Stimulated activated CD8-positive, alpha-beta memory T cell treated with anti-CD3 and anti-CD28 coated beads, Interleukin-4, amount 100 ng/mL, for 1 hour (primary cell): ENCODE measurements at places on chromosomes 4 and X.

DNA sequence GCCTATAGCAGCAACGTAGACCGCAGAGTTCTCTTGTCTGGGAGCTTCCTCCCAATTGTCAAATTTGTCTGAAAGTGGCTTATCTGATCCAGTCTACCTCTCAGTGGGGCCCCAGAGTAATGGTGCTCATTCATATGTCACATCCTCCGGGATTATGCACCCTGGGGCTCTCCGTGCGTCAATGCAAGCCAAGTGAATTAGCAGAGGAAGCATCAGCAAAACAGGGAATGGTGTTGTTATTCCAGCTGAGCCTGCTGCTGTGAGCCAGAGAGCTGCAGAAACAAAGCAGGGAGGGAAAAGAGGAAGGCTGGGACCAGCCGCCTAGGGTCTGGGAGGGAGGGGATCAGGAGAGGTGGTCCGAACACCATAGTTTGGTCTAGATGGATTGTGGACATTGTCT, 95.2 kb downstream of the CLNK start:
- no peak for DNase-seq

- no peak for DNase-seq
Measured at GRCh38 chr4:152207378-152207720, 328.5 kb downstream of the FBXW7 start.

GRCh38 chr4:13108096-13108495, 376.0 kb downstream of the RAB28 start:
- DNase-seq: no peak

GRCh38 chr4:8224975-8225625, 26.0 kb downstream of the SH3TC1 start:
- DNase-seq: no peak

GRCh38 chrX:140912606-140913005, 89.8 kb upstream of the SPANXB1 start:
- no peak for DNase-seq

- no peak for DNase-seq
Measured at GRCh38 chr4:181957088-181957487, 286.1 kb upstream of the TENM3 start.

- DNase-seq: no peak
Measured at GRCh38 chr4:169682372-169683047, 62.1 kb downstream of the CLCN3 start.

GRCh38 chrX:19446397-19446796, 68.9 kb downstream of the MAP3K15 start:
- no peak for DNase-seq

- DNase-seq: no peak
Measured at GRCh38 chr4:189988877-189989431, 38.1 kb downstream of the FRG2 start.

GRCh38 chr4:153074486-153074885, 129.8 kb upstream of the TRIM2 start:
- no peak for DNase-seq

GRCh38 chrX:103517246-103517645, 2.0 kb downstream of the RAB40A start:
- DNase-seq: no peak

DNA sequence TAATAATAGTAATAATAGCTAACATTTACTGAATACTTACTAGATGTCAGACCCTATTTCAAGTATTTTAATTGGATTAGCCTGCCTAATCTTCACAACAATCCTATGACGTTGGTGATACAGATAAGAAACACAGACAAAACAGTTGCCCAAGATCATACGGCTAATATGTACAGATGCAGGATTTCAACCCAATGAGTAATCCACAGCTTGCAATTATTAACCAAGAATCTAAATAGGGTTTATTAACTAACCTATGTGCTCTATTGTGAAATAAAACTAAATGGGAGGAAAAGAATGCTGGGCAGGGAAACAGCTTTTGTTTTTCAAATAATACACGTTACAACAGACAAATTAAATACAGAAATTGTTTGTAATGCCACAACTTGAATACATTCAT, 23.4 kb downstream of the FBXO8 start:
- DNase-seq: no peak

DNA sequence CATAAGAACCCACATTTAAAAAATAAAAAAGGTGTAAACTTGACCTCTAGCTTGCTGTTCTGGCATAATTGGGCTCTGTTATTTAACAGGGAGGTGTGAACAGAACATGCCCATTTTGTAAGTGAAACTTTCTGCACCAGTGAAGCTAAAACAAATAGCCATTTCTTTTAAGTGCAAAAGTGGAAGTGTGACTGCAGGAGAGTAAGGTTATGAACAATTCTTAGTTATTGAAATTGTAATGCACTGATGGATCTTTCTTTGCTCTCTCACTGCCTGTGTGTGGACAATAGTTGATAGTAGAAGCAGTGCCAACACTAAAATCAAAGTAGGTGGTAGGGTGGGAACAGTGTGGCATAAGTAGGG, 12.6 kb downstream of the P2RY10 start:
- no peak for DNase-seq

- no peak for DNase-seq
Measured at GRCh38 chrX:132472397-132472796, 16.4 kb downstream of the MBNL3 start.

GRCh38 chrX:96985046-96985445, 101.3 kb downstream of the RPA4 start:
- no peak for DNase-seq

DNA sequence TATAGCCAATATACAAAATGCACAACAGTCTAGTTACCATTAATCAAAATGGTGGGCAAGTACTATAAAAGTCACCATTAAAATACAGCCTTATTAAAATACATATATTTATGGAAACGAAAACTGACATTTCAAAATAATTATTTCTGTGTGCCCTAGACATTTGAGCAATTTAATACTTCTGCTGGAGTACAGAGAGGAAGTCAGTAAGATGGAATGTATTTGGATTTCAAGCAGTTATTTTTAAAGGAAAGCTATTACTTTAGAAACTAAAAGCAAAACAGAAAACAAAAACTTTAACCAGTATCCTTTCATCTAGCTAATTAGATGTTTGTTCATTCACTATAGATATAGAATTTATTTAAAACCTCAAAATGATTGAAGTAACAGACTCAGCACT, 37.8 kb upstream of the TLR2 start:
- no peak for DNase-seq

DNA sequence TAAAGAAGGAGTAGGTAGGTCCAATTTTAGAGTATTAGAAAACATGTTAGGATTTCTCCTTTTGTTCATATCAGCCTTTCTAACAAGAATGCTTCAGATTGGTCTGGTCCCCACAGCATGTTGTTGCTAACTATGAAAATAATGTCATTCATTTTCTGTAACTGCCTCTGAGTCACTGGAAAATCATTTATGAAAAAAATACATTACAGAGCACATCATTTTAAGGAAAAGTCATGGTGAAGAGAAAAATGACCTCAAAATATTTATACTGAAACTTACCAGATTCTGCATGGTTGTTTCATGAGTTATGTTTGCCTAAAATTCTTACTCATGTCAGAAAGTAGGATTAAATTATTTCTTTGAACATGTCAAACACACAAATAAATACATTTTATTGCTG, 35.2 kb downstream of the DTHD1 start:
- no peak for DNase-seq

DNA sequence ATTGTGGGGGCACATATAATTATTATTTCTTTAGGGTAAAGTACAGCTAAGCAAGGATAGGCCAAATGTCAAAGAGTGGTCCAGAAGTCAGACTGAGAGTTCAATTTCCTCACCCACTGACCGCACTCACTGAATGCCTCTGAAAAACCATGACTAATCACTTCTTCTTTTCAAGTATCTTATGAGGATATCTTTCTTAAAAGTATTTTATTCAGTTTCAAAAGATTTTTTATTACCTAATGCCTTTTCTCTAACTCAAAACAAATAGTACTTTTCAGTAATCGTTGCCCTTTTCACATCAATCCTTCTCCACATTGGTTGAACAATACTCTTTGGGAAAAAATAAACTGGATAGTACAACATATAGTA, 61.7 kb upstream of the CAMK2D start:
- no peak for DNase-seq

- DNase-seq: no peak
Measured at GRCh38 chr4:16253127-16253960, 27.1 kb upstream of the TAPT1 start.

DNA sequence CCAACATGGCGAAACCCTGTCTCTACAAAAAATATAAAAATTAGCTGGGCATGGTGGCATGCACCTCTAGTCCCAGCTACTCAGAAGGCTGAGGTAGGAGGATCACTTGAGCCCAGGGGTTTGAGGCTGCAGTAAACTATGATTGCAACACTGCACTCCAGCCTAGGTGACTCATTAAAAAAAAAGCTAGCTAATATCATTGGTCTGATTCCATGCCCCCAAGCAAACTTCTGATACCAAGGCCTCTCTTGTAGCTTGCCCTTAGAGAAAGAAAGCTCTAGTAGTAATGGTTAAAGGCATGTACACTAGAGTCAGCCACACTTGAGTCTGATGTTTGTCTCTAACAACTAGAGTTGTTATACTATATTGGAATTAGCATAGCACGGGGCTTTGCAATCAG, 32.6 kb upstream of the PHF8 start:
- DNase-seq: no peak

DNA sequence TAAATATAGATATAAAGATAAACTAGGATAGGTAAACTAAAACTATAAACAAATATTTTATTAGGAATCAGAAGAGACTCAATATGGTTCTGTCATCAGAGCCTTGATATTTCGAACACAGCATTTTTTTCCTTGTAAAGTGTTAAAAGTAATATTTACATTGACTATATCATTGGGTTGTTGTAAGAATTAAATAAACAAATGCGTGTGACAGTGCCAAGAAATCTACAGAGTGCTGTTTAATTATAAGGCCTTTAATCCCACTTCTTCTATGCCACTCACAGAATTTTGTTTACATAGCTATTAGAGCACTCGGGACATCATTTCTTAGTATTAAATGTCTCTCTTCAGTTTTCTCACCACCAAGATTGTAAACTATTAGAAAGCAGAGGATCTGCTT, 807.4 kb downstream of the FSTL5 start:
- no peak for DNase-seq

DNA sequence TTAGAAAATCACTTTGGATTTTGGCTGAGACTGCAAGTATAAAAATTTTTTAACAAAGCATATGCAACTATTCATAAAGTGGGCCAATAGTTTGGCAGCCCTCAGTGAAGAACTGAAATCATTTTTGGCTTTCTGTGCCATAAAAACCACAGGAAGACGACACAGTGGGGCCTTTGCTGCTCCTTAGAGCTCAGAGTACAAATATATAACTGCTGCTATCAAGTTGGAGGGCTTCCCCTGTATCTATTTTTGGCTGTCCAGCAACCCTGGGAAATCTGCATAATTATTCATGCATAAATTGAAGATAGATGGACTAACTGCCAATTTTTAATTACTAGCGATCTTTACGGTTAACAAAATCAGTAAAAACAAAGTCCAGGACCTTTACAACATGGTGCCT, 51.5 kb upstream of the FTHL17 start:
- DNase-seq: no peak

DNA sequence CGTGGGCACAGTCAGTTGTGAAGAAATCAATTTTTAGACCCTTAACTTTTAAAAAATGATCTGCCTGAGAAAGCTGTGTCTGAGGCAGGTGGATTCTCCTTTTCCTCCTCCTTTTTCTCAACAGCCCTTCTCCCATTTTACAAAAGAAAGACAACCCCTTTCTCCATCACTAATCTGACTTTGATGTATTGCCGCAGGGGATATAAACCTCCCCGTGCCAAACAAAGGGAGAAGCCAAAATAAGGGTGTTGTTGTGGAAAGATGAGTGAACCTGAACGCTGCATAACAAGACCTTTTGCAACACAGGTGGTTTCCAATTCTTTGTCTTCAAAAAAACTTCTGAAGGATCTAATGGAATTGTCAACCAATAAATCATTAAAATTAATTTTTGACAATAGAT, 8.4 kb upstream of the FHL1 start:
- DNase-seq: no peak

DNA sequence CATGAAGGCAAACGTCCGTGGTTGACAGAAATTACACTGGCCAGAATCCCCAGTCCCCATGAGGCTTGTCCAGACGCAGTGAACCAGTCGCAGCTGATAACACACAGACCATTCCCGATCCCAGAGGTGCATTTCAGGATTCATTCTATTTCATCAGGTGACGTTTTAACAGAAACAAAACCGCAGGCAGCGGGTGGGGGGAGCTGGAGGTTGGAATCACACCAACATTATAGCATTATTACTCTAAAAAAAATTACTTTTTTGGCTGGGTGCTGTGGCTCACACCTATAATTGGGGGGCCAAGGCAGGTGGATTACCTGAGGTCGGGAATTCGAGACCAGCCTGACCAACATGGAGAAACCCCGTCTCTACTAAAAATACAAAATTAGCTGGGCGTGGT, 25.2 kb downstream of the NOP14 start:
- DNase-seq: no peak

GRCh38 chr4:74503580-74503979, 58.6 kb downstream of the AREG start:
- DNase-seq: no peak

GRCh38 chrX:88604433-88605221, 142.4 kb upstream of the CPXCR1 start:
- no peak for DNase-seq

DNA sequence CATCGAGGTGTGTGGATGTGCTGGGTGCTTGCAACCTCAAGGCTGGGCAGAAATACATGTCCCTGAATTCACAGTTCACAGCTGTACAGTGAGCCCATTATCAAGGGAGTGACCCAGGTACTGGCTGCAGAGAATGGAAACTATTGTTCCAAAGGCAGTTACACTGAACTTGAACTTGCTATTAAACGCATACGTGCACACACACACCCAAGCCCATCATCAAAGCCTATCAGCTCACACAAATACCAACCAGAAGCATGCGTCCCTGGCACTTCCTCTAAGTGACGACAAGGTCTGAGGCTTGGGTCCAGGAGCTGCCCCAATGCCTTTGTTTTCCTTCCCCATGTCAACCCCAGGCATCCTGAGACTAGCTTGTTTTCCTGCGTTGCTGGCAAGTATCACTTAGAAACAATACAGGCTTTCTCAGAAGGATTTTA, 88.6 kb downstream of the IRF2 start:
- DNase-seq: no peak

DNA sequence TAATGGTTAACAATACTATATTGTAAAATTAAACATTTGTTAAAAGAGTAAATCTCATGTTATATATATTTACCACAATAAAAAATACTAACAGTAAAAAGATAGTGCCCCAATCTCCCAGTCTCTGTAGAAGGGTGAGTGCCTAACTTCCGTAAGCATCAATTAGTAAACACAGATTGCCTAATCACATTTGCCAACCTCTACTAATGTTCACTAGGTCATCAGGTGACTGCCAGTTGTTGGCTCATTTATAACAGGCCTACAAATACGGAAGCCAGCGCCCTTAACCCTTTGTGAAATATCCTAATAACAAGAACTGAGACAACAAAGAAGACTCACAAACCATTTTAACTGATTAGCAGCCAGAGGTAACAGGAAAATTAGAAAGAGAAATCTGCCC, 345.1 kb downstream of the INPP4B start:
- no peak for DNase-seq

DNA sequence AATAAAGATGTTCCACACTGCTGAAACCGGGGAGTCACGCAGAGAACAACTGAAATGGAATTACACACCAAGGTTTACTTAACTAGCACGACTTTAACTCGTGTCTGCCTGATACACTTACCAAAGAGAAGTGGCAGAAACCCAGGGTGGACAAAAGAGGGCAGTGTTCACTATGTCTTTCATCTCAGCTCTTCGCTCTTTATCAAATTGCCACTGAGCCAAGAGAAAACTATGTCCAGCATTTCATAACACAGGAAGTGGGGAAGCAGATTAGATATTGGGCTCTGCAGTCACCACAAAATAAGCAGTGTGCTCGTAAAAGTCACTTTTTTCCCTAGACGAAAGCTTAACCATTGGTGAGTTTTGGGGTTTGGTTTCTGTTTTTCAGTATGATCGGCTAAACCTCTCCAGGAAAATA, 155.7 kb downstream of the CHIC2 start:
- no peak for DNase-seq
